ENCODE measurements at places on chromosomes 7 and 10.

GRCh38 chr7:128019288-128019687 is 11.9 kb downstream of the LRRC4 start:
- DNase-seq: no peak

- DNase-seq: no peak
These were observed 152.3 kb downstream of the CPED1 start for GRCh38 chr7:121140790-121141189.

- no peak for DNase-seq
These were observed 76.0 kb upstream of the CTTNBP2 start for GRCh38 chr7:117949232-117949631.

DNA sequence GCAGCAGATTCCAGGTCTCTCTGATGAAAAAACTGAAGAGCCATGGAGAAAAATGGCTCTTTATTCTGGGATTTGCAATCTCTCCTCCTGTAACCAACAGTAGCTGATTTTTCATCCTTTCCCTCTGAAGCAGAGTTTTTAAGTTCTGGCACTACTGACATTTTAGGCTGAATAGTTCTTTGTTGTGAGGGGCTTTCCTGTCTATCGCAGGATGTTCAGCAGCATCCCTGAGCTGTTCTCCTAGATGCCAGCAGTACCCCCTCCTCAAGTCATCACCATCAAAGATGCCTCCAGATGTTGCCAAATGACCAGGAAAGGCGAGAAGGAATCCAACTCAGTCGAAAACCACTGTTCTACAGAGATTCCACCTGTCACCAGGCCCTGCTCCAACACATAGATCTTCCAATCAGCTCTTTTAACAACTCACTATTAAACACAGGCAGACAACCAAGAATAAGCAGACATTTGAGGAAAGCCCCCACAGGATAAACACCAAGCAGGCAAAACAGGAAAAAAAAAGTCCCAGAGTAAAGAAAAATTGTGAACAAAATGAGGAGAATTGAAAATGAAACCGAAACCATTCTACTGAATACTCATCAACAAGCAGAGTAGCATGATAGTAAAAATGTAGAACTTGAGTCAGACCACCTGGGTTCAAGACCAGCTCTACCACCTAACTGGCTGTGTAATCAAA is 124.8 kb downstream of the MPP7 start:
- DNase-seq: no peak

- no peak for DNase-seq
These were observed 12.2 kb upstream of the KCP start for GRCh38 chr7:128922496-128923410.

GRCh38 chr10:3105905-3106304 is 38.6 kb downstream of the PFKP start:
- DNase-seq: no peak

DNA sequence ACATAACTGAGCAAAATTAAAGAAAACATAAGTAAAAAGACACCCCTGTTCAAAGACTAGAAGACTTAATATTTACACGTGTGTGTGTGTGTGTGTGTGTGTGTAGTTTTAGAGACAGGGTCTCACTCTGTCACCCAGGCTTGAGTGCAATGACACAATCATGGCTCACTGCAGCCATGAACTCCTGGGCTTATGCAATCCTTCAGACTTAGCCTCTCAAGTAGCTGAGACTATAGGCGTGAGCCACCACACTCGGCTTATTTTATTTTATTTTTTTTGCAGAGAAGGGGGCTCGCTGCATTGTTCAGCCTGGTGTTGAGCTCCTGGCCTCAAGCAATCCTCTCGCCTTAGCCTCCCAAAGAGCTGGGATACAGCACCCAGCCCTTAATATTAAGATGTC is 90.3 kb downstream of the JMJD1C start:
- DNase-seq: no peak

DNA sequence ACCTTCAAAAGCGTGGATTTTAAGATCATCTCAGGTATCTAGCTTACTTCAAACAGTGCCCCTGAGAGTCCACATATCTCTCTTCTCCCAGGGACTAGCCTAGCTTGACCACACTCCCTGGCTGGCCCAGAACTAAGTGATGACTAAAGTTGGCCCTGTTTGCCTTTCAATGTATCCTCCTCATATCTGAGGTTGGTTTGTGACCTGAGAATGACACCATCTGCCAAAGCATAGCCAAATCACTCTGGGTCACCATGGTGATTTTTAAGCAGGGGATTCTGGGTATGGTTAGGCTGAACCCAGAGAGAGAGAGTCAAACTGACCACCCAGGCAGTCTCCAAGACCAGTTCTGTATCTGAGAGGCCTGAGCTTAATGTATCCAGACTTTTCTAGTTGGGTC is 16.2 kb downstream of the CNNM1 start:
- no peak for DNase-seq

DNA sequence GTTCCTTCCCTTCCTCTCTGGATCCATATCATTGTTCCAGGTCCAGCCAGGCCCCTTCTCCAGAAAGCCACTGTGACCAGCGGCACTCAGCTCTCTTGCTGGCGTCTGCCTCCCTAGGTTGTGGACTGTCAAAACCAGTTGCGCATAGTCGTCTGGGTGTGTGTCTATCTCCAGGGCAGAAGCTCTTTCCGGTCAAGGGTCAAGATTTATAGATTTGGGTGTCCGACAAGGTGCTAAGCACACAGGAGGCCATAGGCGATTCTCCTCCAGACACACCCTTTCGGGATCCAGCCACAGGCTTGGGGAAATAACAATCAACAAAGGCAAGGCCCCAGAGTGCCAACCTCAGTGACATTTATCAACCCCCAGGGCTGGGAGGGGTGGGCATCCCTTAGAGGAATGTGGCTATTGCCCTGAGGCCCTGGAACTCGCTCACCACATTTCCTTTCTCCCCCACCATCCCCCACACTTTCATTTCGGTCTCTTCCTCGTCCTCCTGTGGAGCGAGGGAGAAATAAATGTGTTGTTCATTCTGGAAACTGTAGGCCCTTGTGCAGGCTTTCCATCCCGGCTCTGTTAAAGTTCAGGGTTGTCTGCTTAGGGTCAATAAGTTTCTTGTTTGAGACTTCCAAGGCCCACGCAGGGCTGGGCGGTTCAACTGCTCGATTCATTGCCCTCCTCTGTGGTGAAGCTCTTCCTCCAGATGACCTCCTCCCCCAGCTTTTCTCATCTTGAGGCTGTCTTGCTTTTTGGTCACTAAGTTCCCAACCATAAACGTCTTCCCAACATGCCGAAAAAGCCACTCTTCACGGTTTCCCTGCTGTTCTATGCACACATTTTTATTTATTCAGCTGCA is 57.9 kb downstream of the AFAP1L2 start:
- DNase-seq: no peak

DNA sequence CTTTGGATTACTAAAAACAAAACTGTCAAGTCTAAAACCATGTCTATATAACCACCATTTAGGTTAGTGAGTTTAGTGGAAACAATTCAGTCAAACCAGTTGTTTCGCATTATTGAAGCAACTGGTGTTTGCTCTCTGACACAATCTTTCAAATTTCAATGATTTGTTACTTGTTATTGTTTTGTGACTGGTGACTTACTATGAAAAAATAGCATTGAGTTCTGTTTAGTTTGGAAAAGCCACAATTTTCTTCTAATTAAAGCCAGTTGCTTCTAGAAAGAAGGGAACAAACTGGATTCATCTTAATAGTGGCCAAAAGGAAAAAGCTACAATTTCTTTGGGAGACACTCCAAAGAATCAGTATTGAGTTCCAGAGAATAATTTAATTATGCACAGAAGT is 30.4 kb downstream of the LAMB4 start:
- DNase-seq: no peak

DNA sequence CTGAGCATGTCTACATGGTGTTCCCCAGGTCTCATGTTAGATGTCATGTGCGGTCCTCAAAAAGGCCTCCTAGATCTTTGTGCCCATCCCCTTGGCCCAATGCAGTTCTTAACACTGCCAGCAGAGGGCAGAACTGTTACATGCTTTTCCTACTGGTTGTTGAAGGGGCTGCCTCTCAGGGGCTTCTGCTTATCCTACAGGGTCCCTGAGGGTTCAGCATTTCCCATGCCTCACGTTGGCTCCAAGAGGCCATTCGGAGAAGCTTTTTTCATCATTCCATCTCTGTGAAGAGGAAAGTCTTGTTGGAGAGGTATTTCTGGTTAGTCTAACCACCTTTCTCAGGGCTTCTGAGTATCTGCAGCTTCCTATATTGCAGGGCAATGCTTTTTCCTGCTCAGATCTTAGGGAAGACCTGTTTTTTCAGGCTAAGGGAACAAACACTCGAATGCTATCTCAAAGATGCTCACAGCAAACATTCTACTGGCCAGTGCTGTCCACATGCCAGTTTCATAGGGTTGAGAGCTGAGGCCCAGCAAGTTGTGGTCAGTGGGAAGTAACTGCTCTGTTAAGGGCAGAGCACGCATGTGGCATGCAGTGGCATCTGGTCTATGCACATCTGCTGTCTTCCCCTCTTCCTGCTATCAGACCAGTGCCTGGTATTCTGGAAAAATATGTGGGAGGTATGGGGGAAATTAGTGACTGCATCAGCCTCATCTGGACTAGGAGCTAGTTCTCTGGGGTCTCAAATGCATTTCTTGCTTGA is 31.5 kb downstream of the MBL2 start:
- peak; percentile 81 for DNase-seq

GRCh38 chr10:87659571-87660483 is at the start of gene PAPSS2:
PAPSS2 (plus strand) TSS chr10:87659878; CDS start chr10:87659982, 104 bp downstream.
- DNase-seq: peak; percentile 69

GRCh38 chr10:94631077-94631875 is 52.3 kb upstream of the CYP2C18 start:
- no peak for DNase-seq

GRCh38 chr10:17506856-17507471 is 52.6 kb upstream of the ST8SIA6 start:
- no peak for DNase-seq

DNA sequence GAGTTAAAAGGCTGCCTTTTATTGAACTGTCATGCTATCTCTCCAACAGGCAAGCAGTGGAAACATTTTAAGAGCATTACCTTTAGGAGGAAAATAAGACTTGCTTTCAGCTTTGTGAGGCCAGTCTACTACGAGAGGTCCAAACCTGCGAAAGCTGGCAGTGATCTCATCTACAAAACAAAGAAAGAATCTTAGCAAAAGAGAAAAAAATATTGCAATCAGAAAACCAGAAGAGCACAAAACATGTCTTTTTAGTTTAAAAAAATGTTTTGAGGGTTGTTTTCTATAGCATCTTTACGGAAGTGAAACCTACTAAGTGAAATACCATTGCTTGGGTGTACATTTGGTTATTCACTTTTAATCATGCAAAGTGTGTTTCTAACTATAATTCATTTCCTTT is 147.9 kb downstream of the CPEB3 start:
- no peak for DNase-seq

DNA sequence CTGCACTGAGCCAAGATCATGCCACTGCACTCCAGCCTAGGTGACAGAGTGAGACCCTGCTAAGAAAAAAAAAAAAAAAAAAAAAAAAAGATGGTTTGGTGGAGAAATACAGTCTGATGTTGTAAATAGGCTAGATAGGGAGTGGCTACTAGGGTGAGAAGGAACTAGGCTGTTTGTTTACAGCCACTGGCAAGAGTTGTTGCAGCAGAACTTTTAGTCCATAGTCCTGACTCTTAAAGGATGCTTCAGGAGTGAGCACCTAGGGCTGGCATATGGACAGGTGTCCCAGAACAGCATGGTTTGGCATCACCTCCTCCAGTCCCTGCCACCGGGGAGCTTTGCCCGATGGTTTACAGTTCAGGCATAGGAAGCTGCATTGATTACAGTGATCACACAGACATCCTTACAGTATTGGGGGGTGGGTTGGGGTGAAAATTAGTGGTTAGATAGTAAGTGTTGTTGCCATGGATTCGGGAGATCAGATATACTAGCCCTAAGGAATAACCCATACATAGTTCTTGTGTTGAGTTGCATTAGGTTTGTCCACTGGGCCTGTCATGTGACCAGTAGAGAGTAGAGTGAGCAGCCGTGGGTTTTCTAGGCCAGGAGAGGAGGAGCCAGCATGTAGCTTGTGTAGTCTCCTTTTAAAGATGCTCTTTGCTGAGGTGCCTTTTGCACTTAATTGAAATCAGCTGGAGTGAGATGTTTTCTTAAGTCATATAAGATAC is 35.9 kb downstream of the ZRANB1 start:
- no peak for DNase-seq

GRCh38 chr7:143391462-143392404 is 10.6 kb downstream of the ZYX start:
- no peak for DNase-seq

DNA sequence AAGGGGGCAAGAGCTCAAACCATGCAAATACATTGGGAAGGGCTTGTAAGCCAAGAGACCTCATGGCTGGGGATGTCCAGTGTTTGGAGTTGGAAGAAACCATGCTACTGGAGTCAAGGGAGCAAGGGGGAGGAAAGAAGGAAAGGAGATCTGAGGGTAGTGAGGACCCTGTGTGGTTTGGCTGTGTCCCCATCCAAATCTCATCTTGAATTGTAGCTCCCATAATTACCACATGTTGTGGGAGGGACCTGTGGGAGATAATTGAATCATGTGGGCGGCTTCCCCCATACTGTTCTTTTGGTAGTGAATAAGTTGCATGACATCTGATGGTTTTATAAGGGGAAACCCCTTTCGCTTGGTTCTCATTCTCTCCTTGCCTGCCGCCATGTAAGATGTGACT is 56.5 kb upstream of the ADRB1 start:
- no peak for DNase-seq

DNA sequence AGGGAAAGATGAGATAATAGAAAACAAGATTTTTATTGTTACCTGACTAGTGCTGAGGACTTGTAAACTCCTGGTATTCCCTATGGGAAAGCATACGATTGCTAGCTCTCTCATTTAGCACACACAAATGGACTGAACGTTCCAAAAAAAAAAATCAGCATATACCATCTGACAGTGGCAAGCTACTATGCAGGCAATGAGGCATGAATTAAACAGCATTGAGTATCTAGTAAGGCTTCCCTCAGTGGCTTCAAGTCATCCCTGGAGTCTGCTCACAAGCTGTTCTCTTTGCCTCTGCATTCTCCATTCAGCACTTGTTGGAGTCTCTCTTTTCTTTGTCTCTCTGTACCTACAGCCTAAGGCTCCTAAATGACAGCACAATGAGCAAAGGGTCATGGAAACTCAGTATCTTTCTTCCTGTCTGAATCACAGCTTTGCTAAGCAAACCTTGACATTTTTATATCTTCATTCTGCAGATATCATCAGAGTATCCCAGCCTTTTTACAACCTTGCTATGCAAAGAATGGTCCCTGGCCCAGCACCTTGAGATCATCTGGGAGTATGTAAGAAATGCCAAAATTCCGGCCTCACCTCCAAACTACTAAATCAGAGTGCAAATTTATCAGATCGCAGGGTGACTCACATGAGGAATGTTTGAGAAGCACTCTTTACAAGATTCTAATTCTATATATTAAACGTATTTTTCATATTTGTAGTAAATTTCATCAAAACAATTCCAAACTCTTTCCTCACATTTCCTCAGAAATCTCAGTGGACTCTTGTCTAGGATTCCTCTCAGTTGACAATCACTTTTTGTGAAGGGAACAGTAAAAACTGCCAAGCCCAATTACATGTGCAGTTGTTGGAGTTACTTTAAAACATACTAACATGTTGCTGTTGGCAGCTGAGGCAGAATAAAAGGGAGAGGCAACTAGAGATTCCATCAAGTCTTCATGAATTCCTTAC is 10.8 kb upstream of the LIPA start:
- DNase-seq: no peak

Data from glutamatergic neuron (in vitro differentiated cells).